ENCODE measurements at places on chromosomes 1 and 21. TPM values are rescaled to one million over a fixed set of nuclear protein-coding genes. Genes with fewer than 3 reads are reported as not detected.

- DNase-seq = no peak
- no peaks in the 10 kb centered on the region for H3K4me1 ChIP-seq
- H3K36me3 ChIP-seq = no peaks in the 10 kb centered on the region
- H3K4me3 ChIP-seq = no peak overlapping the region
- H3K27ac ChIP-seq = no peak overlapping the region
- H3K27me3 ChIP-seq = no peaks in the 10 kb centered on the region
These were observed 219.2 kb downstream of the FOXD2 start for GRCh38 chr1:47656719-47657685.

- no peak for DNase-seq
- no peak overlapping the region for H3K4me3 ChIP-seq
- H3K36me3 ChIP-seq = no peaks in the 10 kb centered on the region
- H3K27me3 ChIP-seq = no peaks in the 10 kb centered on the region
These were observed 162.4 kb upstream of the PTBP2 start for GRCh38 chr1:96559181-96559580.

DNA sequence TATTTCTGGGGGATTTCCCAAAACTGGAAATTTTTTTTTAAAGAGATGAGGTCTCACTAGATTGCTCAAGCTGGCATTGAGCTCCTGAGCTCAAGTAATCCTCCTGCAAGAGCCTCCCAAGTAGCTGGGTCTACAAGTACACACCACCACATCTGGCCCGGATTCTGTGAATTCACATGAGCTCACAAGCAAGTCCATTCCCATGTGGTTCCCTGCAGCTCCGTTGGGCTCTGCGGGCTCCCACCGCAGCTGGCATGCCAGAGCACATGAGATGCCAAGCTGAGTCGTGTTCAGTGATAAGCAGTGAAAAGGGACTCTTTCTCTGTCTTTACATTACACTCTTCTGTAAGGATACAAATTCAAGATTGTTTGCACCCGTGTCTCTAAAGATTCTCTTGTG lies 21.9 kb upstream of the TTF2 start:
- no peaks in the 10 kb centered on the region for H3K4me1 ChIP-seq
- no peak overlapping the region for H3K4me3 ChIP-seq
- no peak overlapping the region for H3K27ac ChIP-seq
- no peak for DNase-seq

GRCh38 chr1:198564716-198565115 lies 24.2 kb upstream of the ATP6V1G3 start:
- no peaks in the 10 kb centered on the region for H3K27me3 ChIP-seq
- no peaks in the 10 kb centered on the region for H3K4me1 ChIP-seq
- no peak overlapping the region for H3K27ac ChIP-seq
- no peak for DNase-seq
- H3K36me3 ChIP-seq = no peaks in the 10 kb centered on the region

GRCh38 chr1:192565946-192566345 lies 9.6 kb upstream of the RGS1 start:
- H3K36me3 ChIP-seq = no peaks in the 10 kb centered on the region
- no peak overlapping the region for H3K4me3 ChIP-seq
- no peak for DNase-seq

DNA sequence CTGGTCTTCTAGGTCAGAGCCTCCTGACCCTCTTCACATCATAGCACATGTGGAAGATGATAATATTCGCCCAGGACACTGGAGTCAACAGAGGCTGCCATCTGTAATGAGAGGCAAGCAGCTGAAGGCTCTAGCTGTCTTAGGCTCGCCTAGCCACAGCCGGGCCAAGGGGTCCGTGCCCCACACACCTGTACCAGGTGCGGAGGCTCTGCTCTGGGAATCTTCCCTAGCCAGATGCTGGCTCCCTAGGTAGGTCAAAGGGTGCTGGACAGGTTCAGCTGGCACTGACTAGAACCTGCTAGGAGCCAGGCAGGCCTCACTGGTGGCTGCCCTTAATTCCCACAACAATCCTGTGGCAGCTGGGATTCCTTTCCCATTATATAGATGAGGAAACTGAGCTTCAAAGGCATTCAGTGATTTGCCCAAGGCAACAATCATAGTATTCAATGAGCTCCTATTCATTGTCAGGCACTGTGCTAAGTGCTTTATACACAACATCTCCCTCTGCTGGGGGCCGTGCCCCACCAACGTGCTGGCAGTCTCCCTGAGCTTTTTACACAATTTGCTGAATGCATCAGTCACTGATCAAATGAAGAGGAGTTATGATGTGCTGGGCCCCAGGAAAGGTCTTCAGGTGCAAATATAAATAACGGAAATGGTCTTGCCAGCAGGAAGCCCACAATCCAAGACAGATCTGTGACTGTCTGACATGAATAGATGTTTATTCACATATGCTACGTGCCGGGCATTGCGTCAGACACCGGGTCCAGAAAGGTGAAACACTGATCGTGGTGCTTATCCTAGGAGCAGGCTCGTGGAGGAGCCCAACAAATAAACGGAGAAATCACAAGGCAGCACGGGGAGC lies 58.0 kb downstream of the DDX20 start:
- peaks cover 6% of the 10 kb centered on the region for H3K27me3 ChIP-seq
- no peak for DNase-seq
- no peak overlapping the region for H3K4me3 ChIP-seq
- H3K36me3 ChIP-seq = no peaks in the 10 kb centered on the region
- no peak overlapping the region for H3K27ac ChIP-seq

DNA sequence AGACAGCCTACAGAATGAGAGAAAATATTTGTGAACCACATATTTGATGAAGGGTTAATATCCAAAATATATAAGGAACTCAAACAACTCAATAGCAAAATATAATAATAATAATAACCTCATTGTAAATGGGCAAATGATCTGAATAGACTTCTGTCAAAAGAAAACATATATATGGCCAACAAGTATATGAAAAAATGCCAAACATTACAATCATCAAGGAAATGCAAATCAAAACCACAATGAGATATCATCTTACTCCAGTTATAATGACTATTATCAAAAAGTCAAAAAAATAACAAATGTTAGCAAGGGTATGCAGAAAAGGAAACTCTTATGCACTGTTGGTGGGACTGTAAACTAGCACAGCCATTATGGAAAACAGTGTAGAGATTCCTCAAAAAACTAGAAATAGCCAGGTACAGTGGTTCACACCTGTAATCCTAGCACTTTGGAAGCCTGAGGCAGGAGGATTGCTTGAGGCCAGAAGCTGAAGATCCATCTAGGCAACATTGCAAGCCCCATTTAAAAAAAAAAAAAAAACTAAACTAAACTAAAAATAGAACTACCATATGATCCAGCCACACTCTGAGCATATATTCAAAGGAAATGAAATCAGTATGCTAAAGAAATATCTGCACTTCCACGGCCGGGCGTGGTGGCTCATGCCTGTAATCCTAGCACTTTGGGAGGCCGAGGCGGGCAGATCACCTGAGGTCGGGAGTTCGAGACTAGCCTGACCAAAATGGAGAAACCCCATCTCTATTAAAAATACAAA lies 17.3 kb upstream of the TRIM67 start:
- no peak for DNase-seq
- H3K4me1 ChIP-seq = no peaks in the 10 kb centered on the region
- no peak overlapping the region for H3K4me3 ChIP-seq
- no peaks in the 10 kb centered on the region for H3K27me3 ChIP-seq

DNA sequence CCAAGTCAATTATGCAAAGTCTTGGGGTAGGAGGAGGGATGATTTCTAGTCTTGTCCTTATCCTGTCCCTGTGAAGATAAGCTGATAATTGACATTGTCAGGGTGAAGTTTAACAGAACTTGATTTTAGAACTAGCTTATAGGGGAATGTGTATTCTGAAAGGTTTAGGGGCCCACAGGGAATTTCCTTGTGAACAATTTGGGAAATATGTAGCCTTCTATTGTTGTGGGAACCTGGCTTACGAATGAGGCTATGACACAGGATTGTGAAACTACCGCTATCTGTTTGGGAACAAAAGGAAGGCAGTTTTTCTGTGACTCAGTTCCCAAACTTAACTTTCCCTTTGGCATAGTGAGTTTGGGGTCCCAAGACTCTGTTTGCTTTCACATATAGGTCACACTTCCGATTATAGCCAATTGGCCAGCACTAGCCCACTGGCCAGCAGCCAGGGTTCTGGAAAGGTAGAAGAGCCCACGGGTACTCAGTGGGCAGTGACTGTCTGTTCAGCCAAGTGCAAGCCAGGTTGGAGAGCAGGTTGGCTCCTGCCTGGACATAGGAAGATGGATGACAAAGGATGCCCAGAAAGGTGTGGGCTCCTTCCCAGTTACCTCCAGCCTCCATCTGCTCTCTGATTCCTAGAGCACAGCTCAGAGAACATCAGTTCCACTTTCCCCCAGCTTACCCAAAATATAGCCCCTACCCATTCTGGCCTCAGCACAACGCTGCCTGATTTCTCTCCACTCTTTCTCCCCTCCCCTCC lies 35.5 kb downstream of the H3-3A start:
- no peaks in the 10 kb centered on the region for H3K36me3 ChIP-seq
- no peak overlapping the region for H3K4me3 ChIP-seq
- H3K27ac ChIP-seq = no peak overlapping the region
- DNase-seq = no peak
- no peaks in the 10 kb centered on the region for H3K27me3 ChIP-seq

- H3K27me3 ChIP-seq = no peaks in the 10 kb centered on the region
- peaks cover 13% of the 10 kb centered on the region for H3K4me1 ChIP-seq
- H3K27ac ChIP-seq = no peak overlapping the region
- no peak overlapping the region for H3K4me3 ChIP-seq
- H3K36me3 ChIP-seq = no peaks in the 10 kb centered on the region
- no peak for DNase-seq
These were observed 1.2 kb upstream of the C1orf54 start for GRCh38 chr1:150271291-150271959.

DNA sequence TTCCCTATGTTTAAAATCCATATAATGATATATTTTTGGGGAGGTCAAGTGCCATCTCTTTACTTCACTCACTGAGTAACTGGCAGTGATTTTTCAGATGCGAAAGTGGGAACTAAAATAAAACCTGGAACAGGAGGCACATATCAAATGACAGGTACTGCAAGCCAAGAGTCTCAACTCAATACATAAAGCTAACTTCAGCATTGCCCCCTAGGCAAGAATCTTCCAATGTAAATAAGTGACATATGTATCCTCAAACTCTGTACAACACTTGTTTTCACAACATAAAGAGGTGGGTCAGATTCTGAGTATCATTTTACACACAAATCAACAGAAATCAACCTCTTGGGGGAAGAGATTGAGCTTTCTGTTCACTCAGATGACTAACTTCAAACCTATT lies 18.1 kb downstream of the DCAF8 start:
- H3K4me3 ChIP-seq = no peak overlapping the region
- DNase-seq = no peak
- no peak overlapping the region for H3K27ac ChIP-seq

- H3K27me3 ChIP-seq = no peaks in the 10 kb centered on the region
- peaks cover 15% of the 10 kb centered on the region for H3K4me1 ChIP-seq
- no peak overlapping the region for H3K4me3 ChIP-seq
- no peaks in the 10 kb centered on the region for H3K36me3 ChIP-seq
- H3K27ac ChIP-seq = no peak overlapping the region
These were observed 3.7 kb upstream of the TMEM39B start for GRCh38 chr1:32068957-32069588.

- no peak for DNase-seq
- H3K27me3 ChIP-seq = no peaks in the 10 kb centered on the region
- no peak overlapping the region for H3K27ac ChIP-seq
- no peaks in the 10 kb centered on the region for H3K4me1 ChIP-seq
- no peak overlapping the region for H3K4me3 ChIP-seq
These were observed 446.0 kb upstream of the LRRC7 start for GRCh38 chr1:69121723-69122122.

- no peaks in the 10 kb centered on the region for H3K4me1 ChIP-seq
- H3K27me3 ChIP-seq = no peaks in the 10 kb centered on the region
- no peak for DNase-seq
These were observed 182.3 kb downstream of the RRAGC start for GRCh38 chr1:38677311-38677710.

DNA sequence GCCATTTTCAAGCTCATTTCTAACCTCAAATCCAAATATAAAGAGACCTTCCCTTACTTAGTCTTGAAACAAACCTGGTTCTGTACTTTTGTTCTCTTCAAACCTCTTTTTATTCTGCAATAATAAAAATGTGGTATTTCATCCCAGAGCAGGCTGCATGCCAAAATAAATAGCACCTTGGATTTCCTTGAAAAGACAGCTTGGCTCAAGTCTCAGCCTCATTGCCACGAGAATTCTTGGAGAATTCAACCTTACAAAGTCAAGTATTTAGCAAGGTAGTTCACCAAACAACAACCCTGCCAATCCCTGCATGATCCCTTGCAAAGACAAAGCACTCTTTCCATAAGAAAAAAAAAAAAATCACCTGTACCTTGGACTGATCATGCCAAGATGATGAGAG lies 33.8 kb downstream of the KANK4 start:
- peaks cover 5% of the 10 kb centered on the region for H3K27me3 ChIP-seq
- H3K36me3 ChIP-seq = no peaks in the 10 kb centered on the region
- DNase-seq = no peak
- H3K27ac ChIP-seq = no peak overlapping the region
- H3K4me3 ChIP-seq = no peak overlapping the region

GRCh38 chr1:75097654-75098053 lies 36.5 kb upstream of the LHX8 start:
- no peaks in the 10 kb centered on the region for H3K4me1 ChIP-seq
- H3K4me3 ChIP-seq = no peak overlapping the region
- H3K27me3 ChIP-seq = no peaks in the 10 kb centered on the region
- H3K36me3 ChIP-seq = no peaks in the 10 kb centered on the region
- DNase-seq = no peak
- no peak overlapping the region for H3K27ac ChIP-seq

DNA sequence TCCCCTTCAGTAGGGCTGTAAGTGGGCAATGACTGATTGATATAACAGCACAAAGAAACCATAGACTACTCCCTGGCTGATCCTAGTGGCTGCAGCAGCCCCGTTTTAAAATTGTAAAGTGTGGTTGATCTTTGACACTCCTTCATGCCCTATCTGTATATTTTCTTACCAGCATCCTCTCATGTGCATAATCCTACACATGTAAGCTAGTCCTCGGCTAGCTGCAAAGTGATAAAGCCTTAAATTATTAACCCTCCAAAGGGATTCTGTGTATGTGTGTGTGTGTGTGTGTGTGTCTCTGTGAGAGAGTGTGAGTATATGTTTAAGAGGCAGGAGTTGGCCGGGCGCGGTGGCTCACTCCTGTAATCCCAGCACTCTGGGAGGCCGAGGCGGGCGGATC lies 30.8 kb upstream of the CDC14A start:
- H3K36me3 ChIP-seq = no peaks in the 10 kb centered on the region
- no peak for DNase-seq
- H3K4me1 ChIP-seq = no peaks in the 10 kb centered on the region

- no peak overlapping the region for H3K4me3 ChIP-seq
- no peaks in the 10 kb centered on the region for H3K4me1 ChIP-seq
- H3K36me3 ChIP-seq = no peaks in the 10 kb centered on the region
- DNase-seq = no peak
- H3K27ac ChIP-seq = no peak overlapping the region
- H3K27me3 ChIP-seq = no peaks in the 10 kb centered on the region
These were observed 204.3 kb downstream of the KCNJ6 start for GRCh38 chr21:37711836-37712568.

- H3K4me1 ChIP-seq = peaks cover 30% of the 10 kb centered on the region
- H3K36me3 ChIP-seq = no peaks in the 10 kb centered on the region
These were observed 354.1 kb upstream of the B3GALT2 start for GRCh38 chr1:193540511-193540910.

- H3K36me3 ChIP-seq = no peaks in the 10 kb centered on the region
- H3K4me1 ChIP-seq = peaks cover 4% of the 10 kb centered on the region
- no peak overlapping the region for H3K27ac ChIP-seq
These were observed 39.1 kb upstream of the FOXO6 start for GRCh38 chr1:41322101-41322661.

Gene OR2T33
- not detected for polyA plus RNA-seq

Gene LBR
- 179 TPM for polyA plus RNA-seq

Gene ST6GALNAC5
- not detected for polyA plus RNA-seq

Gene ELAVL4
- polyA plus RNA-seq = 0.06 TPM

Gene CCDC27
- polyA plus RNA-seq = not detected

Gene TMEM82
- not detected for polyA plus RNA-seq

Gene CLIC6
- 11.4 TPM for polyA plus RNA-seq

Gene HSF2BP
- 0.53 TPM for polyA plus RNA-seq

Gene RGS4
- 0.05 TPM for polyA plus RNA-seq
